ENCODE measurements at places on chromosomes 5 and 9. TPM values are rescaled to one million over a fixed set of nuclear protein-coding genes. Genes with fewer than 3 reads are reported as not detected.

Gene F12
- total RNA-seq, result 0.29 TPM

Gene PCDHGB1
- total RNA-seq, result 6.0 TPM

Gene SLC28A3
- 0.64 TPM for total RNA-seq

Gene HTR1A
- 0.23 TPM for total RNA-seq

Gene CERCAM
- 43.3 TPM for total RNA-seq

Gene GSN
- total RNA-seq, result 262 TPM

Gene GPR150
- not detected for total RNA-seq

Gene GMCL2
- total RNA-seq, result not detected

Gene ST8SIA4
- 11.0 TPM for total RNA-seq

Gene IFNE
- total RNA-seq, result not detected

Gene PTAR1
- 98.0 TPM for total RNA-seq

Gene TAF9
- total RNA-seq, result 32.7 TPM

Gene BICD2
- 37.0 TPM for total RNA-seq

Gene GDNF
- 7.5 TPM for total RNA-seq

Gene IL33
- 11.8 TPM for total RNA-seq

Gene SV2C
- total RNA-seq, result 0.18 TPM

Gene GRM6
- total RNA-seq, result not detected

Gene KIF24
- total RNA-seq, result 5.6 TPM

Measured in metanephros (tissue), 2 donors.